ENCODE measurements at places on chromosomes 6 and 20.

- peak; percentile 64 for DNase-seq
Measured at GRCh38 chr6:7697820-7698623, 27.9 kb upstream of the BMP6 start.

DNA sequence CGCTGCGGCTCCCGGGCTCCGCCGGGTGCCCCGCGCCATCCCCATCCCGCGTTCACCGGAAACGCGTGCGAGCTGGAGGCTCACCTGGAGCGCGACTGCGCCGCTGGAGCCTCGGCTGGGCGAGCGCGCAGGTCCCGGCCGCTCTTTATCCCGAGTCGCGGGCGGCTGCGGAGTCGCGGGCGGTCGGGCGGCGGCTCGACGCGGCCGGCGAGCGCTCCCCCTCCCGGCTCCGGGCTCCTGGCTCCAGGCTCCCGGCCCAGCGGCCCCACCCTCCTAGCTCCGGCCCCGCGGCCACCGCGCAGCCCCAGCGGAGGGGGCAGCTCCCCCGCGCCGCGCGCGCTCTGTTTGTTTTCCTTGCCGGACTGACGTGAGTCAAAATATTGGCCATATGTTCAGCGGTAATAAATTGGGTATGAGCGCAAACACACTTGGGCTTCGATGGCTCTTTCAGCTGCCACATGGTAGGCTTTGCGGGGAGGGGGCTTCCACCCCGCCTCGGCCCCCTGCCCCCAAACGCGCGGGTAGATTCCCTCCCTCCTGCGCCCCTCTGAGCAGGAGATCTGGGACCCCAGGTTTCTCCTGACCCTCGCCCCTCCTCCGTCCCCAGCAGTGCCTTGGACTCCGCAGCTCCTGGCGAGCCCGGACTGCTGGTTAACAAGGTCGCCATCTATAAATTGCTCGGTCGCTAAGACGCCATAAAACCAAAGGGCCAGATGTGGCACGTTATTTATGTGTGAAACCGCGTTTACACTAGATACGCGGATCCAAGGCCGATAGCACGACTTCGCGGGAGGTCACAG, 8.8 kb upstream of the NKX2-2 start:
- no peak for DNase-seq

- no peak for DNase-seq
Measured at GRCh38 chr6:150328744-150329405, 39.9 kb upstream of the IYD start.

GRCh38 chr6:164195278-164195941, 780.9 kb downstream of the QKI start:
- no peak for DNase-seq

GRCh38 chr6:116954335-116954734, 77.3 kb downstream of the RFX6 start:
- DNase-seq: no peak

DNA sequence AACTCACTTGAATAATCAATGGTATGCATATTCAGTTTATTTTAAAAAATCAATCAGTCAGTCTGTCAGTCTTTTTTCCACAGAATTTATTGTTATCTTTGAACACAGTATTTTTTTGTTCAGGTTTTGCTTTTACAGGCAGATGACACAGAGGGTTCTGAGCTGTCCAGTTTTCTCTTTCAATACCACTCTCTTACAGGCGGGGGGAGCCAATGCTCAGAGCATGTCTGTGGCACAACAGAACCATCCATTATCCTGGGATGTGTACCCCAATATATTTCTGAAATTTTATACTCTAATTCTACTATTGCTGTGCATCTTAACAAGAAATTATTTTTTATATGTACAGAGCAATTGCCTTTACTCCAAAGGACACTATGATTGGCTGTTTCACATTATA, 21.2 kb downstream of the ROS1 start:
- DNase-seq: no peak

DNA sequence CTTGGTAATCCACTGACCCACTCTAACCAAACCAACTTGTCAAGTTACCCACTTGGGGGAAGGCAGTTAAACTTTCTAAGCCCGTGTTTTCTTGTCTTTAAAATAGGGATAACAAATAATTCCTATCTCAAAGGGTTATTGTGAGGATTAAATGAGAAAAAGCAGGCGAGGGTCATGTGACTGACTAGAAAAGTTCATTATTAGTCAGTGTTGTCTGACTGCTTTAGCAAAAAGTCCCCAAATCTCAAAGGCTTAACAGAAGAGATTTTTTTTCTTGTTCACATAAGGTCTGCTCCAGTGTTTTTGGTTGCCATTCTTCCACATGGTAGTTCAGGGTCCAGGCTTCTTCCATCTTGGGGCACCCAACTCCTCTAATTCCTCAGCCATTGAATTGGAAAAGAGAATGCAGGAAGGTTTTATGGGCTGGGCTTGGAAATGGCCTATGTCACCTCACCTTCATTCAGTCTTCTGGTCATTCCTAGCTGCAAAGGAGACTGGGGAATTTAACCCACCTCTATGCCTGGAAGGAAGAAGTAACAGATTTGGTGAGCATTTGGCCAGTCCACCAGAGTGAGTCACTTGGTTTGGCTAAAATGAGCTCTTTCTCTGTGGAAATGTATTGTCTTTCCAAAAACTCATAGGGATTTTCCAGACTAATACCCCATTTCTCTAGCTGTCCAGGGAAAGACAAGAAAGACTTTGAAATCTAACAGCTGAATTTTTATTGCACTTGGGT, 77.0 kb downstream of the CAP2 start:
- DNase-seq: no peak

DNA sequence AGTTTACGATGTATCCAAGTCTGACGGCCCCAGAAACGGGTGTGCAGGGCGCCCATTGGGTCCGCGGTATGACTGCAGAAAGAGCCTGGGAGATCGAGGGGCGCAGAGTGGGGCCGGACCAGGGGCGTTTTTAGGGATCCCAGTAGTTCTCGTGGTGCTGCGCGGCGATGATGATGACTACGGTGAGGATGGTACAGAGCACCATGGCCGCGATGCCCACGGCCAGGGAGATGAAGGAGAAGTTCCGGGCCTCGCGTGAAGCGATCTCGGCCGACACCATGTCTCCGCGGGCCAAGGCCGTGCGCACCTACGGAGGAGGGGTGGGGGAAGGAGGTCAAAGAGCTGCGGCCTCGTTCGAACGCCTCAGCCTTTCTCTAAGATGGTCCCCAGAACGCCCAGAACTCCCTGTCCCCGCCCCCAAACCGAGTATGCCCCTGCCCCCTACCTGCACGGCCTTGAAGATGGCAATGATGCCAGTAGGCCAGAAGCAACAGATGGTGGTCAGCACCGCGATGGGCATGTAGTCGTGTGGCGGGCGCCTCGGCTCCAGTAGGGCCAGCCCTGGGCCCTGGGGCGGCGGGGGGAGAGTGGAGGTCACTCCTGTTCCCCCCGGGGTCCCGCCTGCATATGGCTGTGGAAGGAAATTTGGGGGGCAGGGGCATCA, 2.5 kb downstream of the PRRT1 start:
- no peak for DNase-seq

- DNase-seq: no peak
Measured at GRCh38 chr20:50450493-50450826, 59.7 kb upstream of the PTPN1 start.

DNA sequence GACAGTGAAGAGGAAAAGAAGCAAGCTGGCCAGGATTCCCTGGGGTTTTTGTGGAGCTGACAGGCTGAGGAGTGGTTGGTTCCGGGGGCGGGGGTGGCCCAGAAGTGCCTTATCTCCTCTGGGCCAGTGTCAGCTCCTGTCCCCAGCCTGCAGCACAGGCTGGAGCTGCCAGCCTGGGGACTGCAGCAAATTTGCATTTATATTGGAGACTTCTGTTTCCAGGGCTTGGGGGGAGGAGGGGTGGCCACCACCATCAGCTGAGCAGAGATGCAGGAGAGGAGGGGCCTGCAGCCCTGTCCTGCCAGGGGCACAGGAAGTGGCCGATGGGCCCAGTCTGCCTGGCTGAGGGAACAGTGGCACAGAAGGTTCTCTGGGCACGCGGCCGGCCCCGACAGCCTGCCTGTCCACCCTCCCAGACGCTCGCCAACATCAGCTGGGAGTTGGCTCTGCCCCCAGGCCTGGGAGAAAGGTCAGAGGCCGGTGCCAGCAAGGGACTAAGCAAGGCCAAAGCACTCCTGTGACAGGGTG, 24.3 kb upstream of the SCRT2 start:
- no peak for DNase-seq

- DNase-seq: no peak
Measured at GRCh38 chr20:875115-875514, 41.0 kb downstream of the ANGPT4 start.

DNA sequence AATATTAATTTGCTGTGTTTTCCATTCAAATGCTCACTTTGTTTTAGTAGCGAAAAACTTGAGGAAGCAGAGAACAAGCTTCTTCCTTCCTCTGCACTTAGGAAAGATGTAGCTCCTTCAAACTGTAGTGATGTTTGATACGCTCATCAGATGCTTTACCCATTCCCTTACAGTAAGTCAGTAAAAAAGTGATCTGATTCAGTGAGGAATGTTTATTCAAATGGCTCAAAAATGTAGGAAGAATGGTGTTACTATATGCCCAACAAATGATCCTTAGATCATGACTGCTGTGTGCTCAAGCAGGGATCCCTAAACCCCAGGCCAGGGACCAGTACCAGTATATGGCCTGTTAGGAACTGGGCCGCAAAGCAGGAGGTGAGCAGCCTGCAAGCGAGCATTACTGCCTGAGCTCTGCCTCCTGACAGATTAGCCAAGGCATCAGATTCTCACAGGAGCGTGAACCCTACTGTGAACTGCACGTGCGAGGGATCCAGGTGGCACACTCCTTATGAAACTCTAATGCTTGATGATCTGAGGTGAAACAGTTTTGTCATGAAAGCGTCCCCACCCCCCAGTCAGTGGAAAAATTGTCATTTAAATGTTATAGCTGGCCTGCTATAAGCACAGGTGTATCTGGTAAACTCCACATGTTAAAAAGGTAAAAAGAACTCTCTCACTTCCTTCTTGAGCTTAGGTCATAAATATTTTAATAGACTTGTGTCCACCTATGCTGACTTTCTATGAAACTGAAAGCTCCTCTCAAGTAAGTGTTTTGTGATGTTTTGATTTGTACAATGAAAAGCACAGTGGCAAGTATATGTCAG, 187.2 kb downstream of the FOXC1 start:
- DNase-seq: no peak

GRCh38 chr6:4133941-4134838, 1.2 kb downstream of the ECI2 start:
- no peak for DNase-seq

DNA sequence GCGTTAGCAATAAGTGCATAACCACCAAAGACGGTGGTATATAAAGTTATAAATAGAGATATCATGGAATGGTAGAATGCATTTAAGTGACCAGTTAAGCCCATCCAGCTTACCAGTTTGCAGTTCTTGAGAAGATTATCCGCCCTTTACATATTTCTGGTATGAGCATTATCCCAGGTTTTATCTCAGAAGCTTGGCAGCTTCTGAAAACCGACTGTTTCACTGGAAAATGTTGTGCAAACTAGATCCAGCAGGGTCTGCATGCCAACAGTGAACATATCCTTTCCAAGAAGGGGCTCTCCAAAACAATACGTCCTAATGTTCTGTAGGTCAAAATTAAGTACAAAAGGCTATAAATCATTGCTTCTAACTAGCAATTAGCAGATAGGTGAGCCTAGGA, 29.5 kb upstream of the SHLD1 start:
- DNase-seq: peak; percentile 42

DNA sequence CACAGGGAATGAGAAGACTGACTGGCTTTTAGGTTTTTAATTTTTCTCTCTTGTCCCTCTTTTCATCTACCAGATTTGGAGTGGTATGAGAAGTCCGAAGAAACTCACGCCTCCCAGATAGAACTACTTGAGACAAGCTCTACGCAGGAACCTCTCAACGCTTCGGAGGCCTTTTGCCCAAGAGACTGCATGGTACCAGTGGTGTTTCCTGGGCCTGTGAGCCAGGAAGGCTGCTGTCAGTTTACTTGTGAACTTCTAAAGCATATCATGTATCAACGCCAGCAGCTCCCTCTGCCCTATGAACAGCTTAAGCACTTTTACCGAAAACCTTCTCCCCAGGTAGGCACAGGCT, 644 bp downstream of the MAD2L1BP start:
- DNase-seq: no peak

- peak; percentile 8 for DNase-seq
Measured at GRCh38 chr20:25453035-25453810, 45.8 kb downstream of the GINS1 start.

DNA sequence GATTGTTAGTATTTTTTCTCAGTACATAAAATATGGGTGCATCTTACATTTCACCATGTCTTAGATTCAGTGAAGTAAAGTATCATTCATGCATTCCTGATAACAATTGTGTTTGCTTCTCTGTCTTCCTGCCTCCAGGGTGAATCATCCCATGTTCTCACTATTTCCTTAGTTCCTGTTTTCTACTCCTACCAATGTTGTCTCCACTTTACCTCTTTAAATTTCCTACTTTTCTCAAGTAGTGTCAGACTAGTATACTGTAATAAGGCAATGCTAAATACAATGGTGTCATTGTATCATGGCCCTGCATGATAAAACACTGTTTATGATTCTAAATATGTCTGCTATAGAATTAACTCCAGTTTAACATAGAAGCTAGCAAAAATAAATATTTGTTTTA, 37.4 kb upstream of the GABRR1 start:
- DNase-seq: no peak

GRCh38 chr6:138504764-138505689, 5.7 kb upstream of the NHSL1 start:
- DNase-seq: no peak

DNA sequence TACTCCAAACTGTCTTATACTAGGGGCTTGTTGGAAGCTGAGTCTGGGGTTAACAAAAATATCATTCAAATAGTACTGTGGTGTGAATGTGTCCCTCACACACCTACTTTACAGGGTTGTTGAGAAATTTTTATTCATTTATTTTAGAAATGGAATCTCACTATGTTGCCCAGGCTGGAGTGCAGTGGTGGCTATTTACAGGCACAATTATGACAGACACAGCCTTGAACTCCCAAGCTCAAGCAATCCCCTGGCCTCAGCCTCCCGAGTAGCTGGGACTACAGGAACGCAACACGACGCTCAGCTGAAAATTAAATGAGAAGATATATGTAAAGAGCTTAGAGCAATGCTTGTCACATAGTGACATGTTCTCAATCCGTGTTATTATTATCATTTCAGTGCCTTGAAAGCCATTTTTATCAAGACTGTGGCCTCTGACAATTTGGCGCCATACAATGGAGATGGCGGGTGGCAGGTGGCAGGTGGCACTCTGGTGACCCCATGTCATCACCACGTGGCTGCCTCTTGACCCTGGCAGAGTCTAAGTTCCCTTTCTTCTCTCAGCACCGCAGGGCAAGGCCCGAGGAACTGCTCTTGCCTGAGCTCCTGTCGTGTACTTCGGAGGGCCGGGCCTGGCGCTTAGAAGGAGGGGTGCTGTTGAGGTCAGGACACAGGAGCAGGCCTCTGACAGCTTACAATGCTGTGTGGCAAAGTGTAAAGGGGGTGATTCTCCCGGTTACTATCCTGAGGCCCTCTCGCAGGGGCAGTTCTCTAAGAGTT, 64.5 kb downstream of the STX11 start:
- no peak for DNase-seq

DNA sequence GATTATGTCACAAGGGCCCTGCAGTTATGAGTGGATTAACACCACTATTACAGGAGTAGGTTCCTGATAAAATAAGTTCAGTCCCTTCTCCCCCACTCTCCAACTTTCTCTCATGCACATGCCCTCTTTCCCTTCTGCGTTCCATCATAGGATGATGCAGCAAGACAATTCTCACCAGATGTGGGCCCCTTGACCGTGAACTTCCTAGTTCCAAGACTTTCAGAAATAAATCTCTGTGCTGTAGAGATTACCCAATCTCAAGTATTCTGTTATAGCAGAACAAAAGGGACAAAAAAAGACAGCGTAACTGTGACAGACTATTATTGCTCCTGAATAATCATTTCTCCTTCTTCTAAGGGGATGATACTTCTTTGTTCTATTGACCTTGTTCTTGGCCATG, 33.8 kb upstream of the TMEM244 start:
- no peak for DNase-seq

GRCh38 chr6:167402195-167402686, 77.4 kb downstream of the TTLL2 start:
- no peak for DNase-seq
